GM10248 (cell line): ENCODE measurements at places on chromosomes 7 and 10.

DNA sequence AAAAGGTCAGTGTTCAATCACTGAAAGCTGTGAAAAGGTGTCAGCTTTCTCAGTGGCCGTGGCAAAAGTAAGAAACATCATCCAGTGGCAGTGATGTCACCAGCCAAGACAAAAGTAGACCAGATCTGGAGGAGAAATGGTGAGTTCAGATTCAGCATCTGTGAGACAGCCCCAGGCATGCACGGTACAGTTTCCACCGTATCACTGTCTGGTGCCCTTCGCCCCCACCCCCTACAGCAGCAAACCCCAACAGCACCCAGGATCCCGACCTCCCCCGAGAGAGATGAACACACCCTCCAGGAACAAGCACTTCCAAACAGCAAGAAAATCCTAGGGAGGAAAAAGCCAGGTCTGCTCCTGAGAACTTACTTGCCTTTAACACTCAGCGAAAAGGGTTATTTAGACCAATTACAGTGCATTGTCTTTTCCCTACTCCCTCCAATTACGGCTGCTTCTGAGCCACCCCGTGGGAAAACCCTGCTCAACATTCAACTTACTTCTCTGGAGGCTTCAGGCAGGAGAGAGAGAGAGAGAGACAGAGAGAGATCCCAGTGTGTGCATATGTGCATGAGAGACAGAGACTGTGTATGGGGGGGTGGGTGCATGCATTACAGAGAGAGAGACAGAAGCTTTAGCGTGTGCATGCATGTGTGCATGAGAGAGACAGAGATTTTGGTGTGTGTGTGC lies 189.6 kb downstream of the GRID1 start:
- DNase-seq = no peak

GRCh38 chr7:44484482-44485313 lies 5.8 kb downstream of the NUDCD3 start:
- no peak for DNase-seq

- no peak for DNase-seq
These were observed 4.5 kb downstream of the TRIL start for GRCh38 chr7:28953633-28954032.

GRCh38 chr7:109009636-109010035 lies 440.0 kb downstream of the DNAJB9 start:
- no peak for DNase-seq

- DNase-seq = no peak
These were observed 39.3 kb downstream of the WASL start for GRCh38 chr7:123709525-123709924.

GRCh38 chr7:34823650-34824258 lies 165.7 kb downstream of the NPSR1 start:
- DNase-seq = peak; percentile 58

GRCh38 chr10:77506517-77507200 lies 130.9 kb downstream of the KCNMA1 start:
- DNase-seq = no peak

- no peak for DNase-seq
These were observed at the start of gene PTN for GRCh38 chr7:137343281-137343841. Gene PTN (minus strand): TSS chr7:137343733. CDS start chr7:137254973, 88,760 bp downstream.

- DNase-seq = peak; percentile 15
These were observed 43.6 kb upstream of the CDK14 start for GRCh38 chr7:90552521-90552920.

DNA sequence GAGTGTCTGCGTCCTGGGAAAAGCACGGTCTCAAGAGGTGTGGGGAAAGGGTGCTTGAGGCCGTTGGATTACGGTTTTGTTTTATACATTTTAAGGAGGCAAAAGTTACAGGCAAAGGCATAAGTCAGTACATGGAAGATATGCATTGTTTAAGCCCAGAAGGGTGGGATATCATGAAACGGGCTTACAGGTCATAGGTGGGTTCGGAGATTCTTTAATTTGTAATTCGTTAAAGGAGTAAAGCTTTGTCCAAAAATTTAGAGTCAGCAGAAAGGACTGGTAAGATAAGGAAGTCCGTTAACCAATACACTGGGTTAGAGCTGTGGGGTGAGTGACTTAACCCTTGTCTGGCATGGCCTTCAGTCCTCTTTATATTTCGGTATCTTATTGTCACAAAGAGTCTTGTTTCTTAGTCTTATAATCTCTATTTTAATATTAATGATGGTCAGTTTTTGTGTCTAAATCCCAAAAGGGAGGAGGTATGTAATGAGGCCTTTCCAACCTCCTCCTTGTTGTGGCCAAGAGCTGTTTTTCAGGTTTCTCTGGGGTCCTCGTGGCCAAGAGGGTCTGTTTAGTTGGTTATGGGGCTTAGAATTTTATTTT lies 12.7 kb downstream of the TSPAN14 start:
- DNase-seq = no peak

DNA sequence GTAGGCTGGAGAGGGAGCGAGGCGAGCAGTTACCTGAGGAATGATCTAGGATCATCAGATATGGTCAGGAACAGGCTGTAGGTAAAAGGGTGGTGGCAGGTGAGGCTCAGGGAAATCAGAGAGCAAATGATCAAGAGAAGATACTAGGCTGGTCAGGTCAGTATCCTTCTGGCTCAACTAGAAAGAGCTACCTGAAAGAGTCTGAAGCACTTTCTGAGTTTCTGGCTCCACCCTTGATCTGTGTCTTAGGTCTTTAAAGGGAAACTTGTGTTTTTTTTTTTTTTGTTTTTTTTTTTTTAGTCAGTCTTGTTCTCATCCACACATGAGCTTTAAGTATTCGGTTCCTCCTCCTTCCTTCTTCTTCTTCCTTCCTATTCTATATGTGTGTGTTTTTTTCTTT lies 10.5 kb downstream of the ADAM22 start:
- no peak for DNase-seq

DNA sequence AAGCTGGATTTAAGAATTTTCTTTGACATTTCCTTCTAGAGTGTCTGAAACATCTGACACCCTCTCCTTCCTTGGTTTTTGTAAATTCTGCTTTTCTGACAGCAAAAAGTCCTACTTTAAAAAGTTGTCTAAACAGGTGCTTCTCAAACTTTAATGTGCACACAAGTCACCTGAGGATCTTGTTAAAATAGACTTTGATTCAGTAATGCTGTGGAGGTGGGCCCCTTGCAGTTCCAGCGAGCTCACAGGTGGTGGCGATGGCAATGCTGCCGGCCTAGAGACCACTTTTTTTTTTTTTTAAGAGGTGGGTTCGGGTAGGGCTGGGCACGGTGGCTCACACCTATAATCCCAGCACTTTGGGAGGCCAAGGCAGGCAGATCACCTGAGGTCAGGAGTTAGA lies 77.1 kb downstream of the ABCC2 start:
- no peak for DNase-seq

DNA sequence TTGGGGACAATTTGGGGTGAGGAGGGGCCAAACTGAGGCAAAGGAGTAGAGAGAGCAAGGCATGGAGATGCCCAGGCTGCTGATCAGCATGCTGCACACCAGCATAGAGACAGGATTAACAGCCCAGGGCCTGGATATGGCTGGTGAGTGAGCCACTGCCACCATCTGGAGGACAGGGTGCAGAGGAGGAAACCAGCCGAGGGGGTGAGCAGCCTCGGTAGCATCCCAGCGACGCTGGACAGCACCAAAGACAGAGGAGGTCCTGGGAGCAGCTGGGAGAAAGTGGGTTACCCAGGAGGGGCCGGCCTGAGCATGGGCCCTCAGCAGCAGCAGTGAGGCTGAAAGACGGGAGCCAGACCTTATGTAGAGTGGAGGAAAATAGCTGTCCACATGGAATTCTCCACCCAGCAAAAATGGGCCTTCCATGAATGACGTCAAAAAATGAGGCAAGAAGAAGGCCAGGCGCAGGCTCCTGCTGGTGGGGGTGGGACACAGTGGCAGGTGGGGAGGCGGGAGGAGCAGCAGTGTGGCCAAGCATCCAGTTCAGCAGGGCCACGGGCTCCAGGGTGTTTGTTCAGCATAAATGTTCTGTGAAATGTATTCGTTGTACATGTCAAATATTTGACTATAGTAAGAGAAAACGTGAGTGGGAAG lies 16.7 kb downstream of the RET start:
- no peak for DNase-seq

GRCh38 chr7:776992-777727 lies 50.1 kb upstream of the PRKAR1B start:
- no peak for DNase-seq

DNA sequence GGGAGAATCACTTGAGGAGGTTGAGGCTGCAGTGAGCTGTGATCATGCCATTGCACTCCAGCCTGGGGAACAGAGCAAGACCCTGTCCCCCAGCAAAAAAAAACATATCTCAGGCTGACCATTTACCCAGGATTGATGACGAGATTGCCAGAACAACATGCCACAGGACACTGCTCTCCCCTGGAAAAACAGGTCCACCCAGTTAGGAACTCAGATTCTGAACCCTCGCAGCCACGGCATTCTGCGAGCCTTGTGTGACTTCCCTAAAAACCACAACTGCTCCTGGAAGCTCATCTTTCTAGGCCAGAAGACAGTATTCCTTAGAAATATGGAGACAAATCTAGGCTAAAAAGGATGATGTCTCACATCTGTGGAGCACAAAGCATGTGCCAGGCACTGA lies 42.1 kb upstream of the SH2B2 start:
- no peak for DNase-seq

GRCh38 chr10:73379064-73379748 lies 20.5 kb upstream of the CFAP70 start:
- DNase-seq = peak; percentile 24

DNA sequence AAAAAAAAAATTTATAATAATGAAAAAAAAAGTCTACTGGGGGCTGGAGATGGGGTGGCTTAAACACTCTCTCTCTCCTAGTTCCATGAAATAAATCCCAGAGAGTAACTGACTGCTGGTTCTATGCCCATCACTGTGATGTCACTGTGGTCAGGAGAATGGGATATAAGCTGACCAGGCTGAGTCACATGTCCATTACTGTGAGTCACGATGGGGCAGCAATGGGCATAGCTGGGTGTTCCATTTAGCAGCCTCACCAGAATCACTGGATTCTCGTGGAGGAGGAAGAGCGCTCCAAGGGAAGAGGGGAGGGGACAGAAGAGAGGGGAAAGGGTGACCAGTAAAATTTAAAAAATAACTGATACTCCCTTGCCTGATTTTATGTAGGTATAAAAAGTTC lies 37.1 kb downstream of the MASTL start:
- no peak for DNase-seq

- peak; percentile 41 for DNase-seq
These were observed at the start of gene RBM20 for GRCh38 chr10:110643653-110644597. Gene RBM20 (plus strand): TSS chr10:110644336. CDS start chr10:110644455, 119 bp downstream.

GRCh38 chr10:83073472-83073871 lies 1065.8 kb upstream of the GHITM start:
- DNase-seq = no peak

- DNase-seq = peak; percentile 45
These were observed 29.9 kb upstream of the HNRNPH3 start for GRCh38 chr10:68301790-68302502.

- no peak for DNase-seq
These were observed 23.5 kb upstream of the KCNMA1 start for GRCh38 chr10:77661100-77661499.

- DNase-seq = no peak
These were observed 154.1 kb downstream of the KIAA1217 start for GRCh38 chr10:24363070-24363469.

DNA sequence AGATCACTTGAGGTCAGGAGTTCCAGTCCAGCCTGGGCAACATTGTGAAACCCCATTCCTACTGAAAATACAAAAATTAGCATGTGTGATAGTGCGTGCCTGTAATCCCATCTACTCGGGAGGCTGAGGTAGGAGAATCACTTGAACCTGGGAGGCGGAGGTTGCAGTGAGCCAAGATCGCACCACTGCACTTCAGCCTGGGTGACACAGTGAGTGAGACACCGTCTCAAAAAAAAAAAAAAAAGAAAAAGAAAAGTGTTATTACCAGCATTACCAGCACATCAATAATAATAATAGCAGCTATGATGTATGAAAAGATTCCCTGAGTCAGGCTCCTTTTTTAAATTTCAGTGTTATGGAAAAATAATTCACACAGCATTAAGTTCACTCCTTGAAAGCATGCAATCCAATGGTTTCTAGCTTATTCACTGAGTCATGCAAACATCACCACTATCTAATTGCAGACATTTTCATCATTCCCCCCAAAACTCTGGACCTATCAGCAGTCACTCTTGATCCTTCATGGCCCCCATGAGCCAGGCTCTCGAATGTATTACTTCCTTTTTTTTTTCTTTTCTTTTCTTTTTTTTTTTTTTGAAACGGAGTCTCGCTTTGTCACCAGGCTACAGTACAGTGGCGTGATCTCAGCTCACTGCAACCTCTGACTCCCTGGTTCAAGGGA lies 228.4 kb downstream of the FANK1 start:
- DNase-seq = no peak

DNA sequence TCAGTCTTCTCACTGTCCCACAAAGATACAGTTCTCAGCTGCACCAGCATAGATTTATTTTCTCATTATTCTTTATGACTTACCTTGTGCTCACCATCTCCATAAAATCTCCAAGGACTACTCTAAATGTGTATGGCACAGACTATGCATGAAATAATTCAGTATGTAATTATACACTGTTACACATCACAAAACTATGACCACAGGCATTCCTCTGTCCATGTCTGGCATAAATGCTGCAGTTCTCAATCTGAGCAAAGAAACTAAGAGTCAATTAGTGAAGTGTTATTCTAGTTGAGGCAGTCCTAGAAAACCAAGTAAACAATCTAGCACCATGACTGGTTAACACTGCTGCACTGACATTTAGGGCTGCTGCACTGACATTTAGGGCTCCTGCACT lies 2.7 kb downstream of the CYCS start:
- DNase-seq = no peak

DNA sequence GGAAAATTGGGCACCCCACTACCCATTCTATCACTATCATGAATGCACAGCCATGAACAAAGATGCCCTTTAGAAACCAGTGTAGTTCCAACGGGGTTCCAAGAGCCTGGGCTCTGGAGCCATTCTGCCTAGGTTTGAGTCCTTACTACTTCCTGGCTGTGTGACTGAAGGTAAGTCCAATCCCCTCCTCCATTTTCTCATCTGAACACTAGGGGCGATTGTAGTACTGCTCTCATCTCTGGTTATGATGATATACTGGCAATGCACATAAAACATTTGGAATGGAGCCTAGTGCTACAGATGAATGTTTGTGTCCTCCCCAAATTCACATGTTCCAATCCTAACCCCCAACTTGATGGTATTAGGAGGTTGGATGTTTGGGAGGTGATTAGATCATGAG lies 28.1 kb upstream of the CDH23 start:
- DNase-seq = no peak

- peak; percentile 89 for DNase-seq
These were observed 28.7 kb downstream of the WIPI2 start for GRCh38 chr7:5218564-5219360.

GRCh38 chr7:118758582-118758981 lies 534.1 kb downstream of the ANKRD7 start:
- no peak for DNase-seq

- DNase-seq = no peak
These were observed 23.0 kb downstream of the VSIR start for GRCh38 chr10:71750124-71750841.
